ENCODE measurements at places on chromosomes 5 and 9.

DNA sequence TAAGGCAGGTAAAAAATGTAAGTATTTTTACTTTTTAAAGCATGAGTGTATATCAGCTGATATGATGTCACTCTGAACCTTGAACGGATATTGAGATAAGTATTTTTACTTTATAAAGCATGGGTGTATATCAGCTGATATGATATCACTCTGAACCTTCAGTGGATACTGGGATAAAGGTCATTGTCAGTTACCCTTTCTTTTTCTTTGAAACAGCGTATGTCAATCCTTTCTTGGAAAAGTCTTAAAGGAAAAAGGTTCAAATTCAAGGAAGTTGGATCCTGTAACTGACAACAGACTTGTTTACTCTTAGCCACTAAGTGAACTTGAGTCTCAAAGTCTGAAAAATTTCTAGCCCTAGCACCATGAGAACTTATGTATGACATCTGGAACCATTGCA, 61.7 kb upstream of the IFNK start:
- DNase-seq: no peak

- no peak for DNase-seq
These were observed 305.1 kb downstream of the PSAT1 start for GRCh38 chr9:78601957-78602565.

DNA sequence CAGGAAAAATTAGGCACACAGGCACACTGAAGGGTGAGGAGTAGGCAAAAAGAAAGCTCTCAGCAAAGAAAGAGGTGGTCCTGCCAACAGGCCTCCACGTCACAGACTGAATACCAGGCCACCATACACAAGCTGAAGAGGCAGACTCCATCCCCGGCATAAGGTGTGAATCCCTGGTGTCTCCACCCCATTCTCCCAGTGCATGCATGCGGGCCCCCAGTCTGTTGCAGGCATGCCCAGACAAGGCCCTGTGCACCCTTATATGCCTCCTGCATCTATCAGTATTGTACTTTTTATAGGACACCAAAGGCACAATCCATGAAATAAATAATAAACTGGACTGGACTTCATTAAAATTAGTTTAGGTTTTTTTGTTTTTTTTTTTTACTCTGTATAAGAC, 73.1 kb downstream of the RGMB start:
- no peak for DNase-seq

- DNase-seq: no peak
These were observed 49.9 kb downstream of the LRRTM2 start for GRCh38 chr5:138824924-138825863.

DNA sequence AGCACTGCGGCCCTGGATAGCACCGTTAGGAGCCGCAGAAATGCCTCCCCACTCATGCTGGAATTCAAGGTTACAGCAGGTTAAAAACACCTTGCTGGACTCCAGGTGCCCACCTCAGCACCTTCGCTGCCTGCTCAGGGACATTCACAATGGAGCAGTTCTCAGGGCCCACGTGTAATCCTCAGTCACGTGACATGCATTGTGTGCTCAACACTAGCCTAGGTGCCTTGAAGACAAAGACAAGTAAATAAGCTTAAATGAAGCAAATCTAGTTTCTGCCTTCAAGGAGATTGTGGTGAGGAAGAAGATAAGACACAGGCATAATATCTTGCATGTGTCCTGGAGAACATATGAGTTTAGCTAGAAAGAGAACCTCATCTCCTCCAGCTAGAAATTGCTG, 82.1 kb downstream of the FSTL4 start:
- no peak for DNase-seq

- no peak for DNase-seq
These were observed 45.0 kb upstream of the ACO1 start for GRCh38 chr9:32339424-32339823.

- DNase-seq: no peak
These were observed 51.7 kb upstream of the TUT7 start for GRCh38 chr9:86405926-86406325.

- DNase-seq: no peak
These were observed 58.1 kb downstream of the GNG10 start for GRCh38 chr9:111719541-111719940.

DNA sequence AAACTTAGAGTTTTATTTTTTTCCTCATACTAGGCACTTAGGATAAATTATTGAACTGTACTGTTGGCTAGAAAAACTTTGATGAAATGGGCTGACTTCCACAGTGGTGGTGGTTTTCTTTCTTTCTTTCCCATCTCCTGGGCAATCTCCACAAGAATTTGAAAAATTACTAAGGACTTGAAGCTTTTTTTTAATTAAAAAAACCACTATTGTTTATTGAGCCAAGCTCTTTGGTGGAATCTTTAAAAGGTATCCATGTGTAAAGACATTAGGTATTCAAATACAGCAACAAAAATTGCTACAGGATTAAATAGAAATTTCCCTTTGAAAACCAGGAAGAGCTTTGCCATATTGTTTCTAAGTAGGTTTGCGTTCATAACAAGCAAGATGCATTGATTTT, 14.1 kb downstream of the MARCHF6 start:
- DNase-seq: no peak

GRCh38 chr9:87343816-87344430, 153.7 kb upstream of the DAPK1 start:
- DNase-seq: no peak

GRCh38 chr5:127925916-127926315, 157.7 kb upstream of the SLC12A2 start:
- no peak for DNase-seq

DNA sequence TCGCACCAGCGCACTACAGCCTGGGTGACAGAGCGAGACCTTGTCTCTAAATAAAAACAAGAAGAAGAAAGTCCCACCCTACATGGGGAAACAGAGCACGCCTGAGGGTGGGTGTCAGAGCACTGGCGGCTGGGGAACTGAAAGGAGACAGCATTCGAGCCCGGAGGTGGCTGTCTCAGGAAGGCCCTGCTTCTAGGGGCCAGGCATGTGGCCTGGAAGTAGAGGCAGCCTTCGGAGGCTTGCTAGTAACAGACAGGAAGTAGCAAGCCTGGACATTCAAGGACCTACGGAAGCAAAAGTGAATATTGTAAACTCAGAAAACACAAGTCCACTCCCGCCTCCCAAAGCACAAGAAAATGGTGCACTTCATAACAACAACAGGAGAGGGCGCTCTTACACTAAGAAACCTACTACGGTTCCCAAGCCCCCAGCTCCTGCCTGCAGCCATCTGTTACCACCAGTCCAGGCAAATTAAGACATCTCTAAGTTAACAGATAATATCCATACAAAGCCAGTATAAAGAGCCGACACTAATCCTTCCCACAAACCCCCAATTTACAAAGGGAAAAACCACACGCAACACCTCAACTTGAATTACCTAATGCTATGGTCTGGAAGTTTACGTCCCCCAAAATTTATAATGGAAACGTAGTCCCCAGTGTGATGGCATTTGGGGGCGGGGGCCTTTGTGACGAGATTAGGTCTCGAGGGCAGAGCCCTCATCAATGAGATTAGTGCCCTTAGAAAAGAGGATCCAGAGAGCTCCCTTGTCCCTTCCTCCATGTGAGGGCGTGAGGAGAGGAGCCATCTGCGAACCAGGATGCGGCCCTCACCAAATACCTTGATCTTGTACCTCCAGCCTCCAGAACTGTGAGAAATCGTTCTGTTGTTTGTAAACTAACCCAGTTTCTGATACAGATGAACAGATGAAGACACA, 7.7 kb downstream of the RASGEF1C start:
- DNase-seq: no peak

DNA sequence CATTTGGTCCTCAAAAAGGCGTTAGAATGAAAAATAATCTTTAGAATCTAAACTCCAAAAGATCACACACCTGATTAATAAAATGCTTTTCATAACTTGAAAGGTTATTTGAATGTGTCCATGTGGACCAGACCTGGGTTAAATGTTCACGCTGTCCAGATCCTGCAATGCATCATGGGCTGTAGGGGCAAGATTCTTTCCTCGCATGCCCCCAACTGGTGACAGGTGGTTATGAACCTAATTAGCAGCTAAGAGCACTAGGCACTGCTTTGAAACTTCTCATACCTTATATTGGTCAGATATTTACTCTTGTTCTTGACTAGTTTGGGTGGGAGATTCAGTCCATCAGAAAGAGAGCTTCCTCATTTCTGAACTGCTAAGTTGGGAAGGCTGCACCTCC, 19.3 kb upstream of the PIP5K1B start:
- DNase-seq: no peak

DNA sequence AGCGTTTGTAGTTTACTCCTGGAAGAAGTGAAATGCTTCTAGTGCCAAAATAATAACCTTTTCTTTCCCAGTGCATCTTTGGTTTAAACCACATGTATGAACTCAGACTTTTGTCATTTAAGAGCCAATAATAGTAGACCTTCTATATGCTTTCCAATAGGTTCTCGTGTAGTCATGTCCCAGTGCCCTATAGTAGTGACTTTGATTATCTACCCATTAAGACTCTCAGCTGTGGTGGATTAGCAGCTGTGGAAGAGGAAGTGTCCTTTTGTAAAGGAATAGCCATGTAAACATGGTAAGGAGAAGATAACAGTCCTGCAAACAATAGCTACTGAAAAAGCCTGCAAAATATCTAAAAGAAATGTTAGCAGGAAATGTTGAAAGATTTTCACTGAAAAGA, 765.3 kb downstream of the MTRR start:
- no peak for DNase-seq

GRCh38 chr5:143201589-143201988, 201.9 kb downstream of the NR3C1 start:
- DNase-seq: no peak

- DNase-seq: no peak
These were observed 6.6 kb upstream of the FBP2 start for GRCh38 chr9:94600258-94600657.

DNA sequence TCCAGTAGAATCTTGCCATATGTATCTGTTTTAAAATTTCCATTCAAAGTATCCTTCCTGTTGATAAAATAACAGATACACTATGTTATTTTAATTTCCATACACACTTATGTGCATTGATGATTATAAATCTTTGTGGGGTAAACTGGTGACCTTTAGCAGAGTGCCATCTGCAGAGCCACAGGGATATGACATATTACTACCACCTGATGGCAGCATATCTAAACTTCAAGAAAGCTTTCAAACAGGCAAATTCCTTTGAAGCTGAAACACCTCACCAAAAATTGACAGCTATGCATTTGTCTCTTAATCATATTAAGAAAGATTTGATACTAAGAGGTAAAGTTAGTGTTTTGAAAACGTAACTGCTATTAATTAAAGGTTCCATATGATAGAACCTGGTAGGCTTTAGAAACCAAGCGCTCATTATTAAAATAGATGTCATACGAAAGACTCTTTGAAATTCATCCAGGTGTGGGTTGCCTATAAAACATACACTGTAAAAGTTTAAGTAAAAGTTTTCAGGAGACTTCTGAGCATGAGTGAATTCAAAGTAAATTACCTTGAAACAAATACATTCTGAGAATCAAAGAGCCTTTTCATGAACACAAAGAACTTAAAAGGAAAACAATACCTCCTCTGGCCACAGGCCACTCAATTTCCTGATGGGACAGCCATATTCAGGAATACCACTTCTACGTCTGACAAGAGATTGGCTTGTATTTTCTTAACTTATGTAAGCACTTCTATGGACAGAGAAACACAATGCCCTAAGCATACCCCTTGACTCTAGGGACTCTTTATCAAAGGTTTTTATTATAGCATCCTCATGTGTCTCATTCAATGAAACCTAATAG, 93.3 kb downstream of the KIAA0825 start:
- no peak for DNase-seq

DNA sequence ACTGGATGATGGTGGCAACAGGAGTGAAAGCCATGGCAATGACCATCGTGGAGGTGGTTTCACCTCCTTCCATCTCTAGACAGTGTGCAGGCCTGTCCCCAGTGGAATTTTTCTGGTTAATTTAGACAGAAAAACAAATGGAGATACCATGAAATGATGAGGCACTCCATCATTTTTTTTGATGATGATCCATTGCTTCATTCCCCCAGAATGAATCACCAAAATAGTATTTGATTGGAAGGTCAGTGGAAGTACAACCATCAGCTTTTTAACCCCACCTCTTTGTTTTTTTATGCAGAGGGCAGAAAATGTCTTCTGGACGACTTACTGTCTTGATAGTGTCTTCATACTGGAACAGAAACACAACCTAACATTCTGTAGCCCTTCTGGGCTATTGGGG, 42.6 kb upstream of the ADRA1B start:
- no peak for DNase-seq

- no peak for DNase-seq
These were observed 35.7 kb upstream of the ROR2 start for GRCh38 chr9:91985692-91986091.

- no peak for DNase-seq
These were observed 1.3 kb downstream of the SPATA31E1 start for GRCh38 chr9:87883990-87884389.

- DNase-seq: no peak
These were observed 69.5 kb downstream of the ACTL7B start for GRCh38 chr9:108786322-108786721.

DNA sequence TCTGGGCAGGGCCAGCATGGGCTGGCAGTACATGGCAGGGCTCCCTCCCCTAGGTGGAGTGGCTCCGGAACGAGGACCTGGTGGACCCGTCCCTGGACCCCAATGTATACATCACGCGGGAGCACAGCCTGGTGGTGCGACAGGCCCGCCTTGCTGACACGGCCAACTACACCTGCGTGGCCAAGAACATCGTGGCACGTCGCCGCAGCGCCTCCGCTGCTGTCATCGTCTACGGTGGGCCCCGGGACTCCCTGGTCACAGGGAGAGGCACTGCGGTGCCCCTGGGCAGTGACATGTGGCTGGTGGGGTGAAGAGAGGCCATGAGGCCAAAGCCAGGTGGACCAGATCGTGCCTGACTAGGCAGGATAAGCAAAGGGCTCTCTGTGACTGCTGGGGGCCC, 30.4 kb downstream of the HK3 start:
- no peak for DNase-seq

GRCh38 chr5:159198063-159199036, 11.0 kb downstream of the RNF145 start:
- DNase-seq: no peak

DNA sequence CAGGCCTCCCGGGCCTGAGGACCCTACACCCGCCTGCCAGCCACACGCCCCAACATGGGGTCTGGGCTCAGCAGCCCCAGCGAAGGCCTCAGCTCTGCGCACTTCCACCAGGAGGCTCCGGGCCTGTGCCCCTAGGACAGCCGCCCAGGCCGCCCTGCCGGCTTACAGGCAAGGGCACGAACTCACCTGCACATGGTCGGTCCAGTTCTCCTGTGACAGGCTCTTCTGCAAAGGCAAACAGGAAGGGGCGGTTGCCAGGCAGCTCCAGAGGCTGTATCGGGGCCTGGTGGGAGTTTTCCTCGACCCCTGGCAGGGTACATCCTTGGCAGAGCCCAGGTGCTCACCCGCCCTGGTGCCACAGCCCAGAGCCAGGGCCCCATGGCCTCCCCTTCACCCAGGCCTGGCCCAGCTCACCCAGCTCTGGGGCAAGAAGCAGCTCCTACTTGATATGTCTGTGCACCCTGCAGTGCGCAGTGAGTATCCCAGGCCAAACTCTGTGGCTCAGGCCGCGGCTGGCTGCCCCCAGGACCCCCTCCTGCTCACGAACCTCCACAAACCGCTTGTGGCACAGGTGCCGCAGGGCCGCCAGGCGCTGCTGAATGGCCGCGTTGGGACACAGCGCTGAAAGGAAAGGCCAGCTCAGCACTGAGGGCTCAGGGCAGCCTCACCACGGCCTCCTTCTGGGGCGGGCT, 52.2 kb upstream of the NRARP start:
- no peak for DNase-seq
